RWPE1 (cell line): ENCODE measurements at places on chromosomes 12 and 14.

DNA sequence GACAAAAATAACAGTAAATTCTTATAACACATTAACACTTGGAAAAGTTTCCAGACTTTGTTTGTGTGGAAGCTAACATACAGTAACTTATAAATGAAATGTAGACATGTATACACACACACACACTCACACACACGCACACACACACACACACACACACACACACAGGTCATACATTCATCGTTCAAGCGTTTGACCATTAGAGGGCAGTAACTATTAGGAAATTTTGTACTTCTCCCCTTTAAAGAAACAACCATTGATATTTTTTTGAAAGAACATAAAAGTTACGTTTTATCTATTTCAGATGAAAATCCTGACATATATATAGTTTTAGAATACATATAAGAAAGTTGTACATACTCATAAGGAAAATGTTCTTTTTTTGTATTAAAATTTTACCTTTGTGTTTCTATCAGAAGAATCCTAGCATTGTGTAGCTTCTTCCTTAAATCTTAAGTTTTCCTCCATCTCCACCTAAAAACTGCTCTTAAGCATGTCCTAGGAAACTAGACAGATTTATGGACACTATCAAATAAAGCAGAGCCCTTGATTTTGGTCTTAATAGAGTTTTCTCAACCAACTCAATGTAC is 29.0 kb downstream of the PTPRQ start:
- DNase-seq: peak; percentile 24

DNA sequence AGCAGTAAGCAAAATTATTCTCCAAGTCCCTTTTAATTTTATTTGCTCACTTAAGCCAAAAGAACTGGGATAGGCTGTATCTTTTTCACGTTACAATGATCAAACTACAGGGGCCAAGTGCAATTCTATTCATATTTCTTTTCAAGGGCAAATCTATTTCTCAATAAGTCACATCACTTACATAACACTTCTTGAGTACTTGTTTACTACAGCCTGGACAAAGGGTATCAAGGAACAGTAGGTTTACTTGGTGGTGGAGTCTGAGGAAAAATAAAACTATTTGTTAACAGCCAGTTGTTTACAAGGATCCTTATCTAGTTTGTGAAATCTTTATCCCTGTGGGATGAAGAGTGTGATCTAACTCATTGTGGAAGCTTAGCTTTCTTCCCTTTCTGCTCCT is 72.1 kb downstream of the PDE3A start:
- no peak for DNase-seq

DNA sequence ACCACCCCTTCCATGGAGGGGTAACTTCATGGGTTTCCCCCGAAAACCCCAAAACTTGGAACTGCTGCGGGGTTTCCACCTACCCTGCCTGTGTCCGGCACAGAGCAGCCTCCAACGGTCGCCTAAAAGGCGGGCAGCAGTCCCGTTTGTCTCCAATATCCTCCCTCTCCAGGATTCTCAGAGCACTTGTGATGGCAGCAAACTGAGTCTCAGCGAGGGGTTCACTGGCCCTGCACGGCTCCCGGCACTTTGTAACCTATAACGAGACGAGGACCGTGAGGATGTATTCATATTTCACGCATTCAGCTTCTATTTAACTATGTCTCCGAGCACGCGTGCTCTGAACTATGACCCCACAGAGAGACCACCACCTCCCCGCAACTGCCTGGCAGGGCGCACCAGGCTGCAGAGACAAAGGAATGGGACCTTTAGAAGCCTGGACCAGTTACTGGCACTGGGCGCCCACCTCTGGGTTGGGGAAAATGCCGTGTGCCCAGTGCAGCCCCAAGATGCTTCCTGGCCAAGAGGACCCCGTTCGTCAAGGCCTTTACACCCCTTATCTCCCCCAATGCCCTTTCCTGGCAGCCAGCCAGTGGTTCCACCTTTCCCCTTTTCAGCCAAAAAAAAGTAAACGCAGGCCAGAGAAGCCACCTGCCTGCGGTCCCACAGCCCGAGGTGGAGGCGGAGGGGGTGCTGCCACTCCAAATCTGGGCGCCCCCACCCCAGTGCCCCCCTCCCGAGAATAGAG is 173.1 kb upstream of the RTL1 start:
- DNase-seq: no peak

GRCh38 chr12:66352197-66352596 is 49.9 kb downstream of the HELB start:
- no peak for DNase-seq

DNA sequence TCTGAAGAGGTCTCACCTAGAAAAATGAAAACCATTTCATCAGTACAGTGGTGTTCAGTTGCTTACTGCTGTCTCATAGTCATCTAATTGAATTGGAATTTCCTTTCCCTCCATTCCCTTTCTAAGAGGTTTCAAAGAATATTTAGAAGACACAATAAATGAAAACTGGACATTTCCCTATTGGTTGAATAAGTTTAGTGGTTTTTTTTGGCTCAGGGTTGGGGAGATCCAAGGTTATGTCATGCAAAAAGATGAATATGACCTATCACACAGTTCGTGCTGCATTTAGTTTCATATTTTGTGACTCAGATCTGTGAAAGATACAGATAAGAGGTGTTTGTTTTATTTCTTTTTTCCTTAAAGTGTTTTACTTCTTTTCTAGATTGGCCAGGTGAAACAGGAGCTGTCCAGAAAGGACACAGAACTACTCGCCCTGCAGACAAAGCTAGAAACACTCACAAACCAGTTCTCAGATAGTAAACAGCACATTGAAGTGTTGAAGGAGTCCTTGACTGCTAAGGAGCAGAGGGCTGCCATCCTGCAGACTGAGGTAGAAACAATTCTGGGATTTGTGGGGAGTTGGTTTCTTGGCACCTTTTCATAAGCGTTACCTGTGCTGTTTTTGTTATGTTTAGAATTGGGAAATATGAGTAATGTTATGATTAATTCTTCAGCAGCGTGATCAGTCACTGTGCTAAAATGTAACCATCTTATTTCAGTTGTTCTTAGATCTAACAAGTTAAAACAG is 124.6 kb downstream of the ERC1 start:
- DNase-seq: peak; percentile 67

DNA sequence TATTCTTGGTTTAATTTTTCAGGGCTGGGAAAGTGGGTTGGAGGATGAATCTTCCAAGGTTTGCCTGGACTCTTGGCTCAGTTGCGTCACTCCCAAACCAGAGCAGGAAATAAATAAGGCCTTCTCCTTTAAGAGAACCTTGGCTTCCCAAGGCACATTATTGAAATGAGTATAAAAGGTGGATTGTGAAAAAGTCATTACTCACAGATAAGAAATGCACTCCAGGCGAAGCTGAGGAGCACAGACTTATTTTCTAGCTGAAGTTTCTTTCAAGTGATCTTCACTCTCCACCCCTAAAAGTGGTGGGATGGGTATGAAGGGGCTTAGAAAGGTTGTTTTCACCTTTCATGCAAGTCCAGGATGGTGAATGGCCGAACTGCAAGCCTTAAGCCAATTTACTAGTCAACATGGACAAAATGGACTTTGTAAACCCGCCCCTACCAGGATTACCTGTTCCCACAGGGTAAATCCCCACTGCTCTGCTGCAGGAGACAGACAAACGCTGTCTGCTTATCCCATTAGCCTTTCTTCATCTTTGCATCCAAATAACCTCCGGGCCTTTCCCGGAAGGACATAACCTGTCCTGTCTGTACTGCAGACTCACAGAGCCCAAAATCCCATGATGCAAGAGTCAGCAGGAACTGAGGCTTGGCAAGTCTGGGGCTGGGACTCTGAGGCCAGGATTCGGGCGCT is 207.6 kb downstream of the BCL11B start:
- DNase-seq: peak; percentile 80

- no peak for DNase-seq
These were observed 66.5 kb downstream of the DAD1 start for GRCh38 chr14:22522466-22522957.

- no peak for DNase-seq
These were observed 9.3 kb upstream of the DLK1 start for GRCh38 chr14:100717386-100717785.

- DNase-seq: no peak
These were observed 308.1 kb upstream of the FLRT2 start for GRCh38 chr14:85221832-85222231.

GRCh38 chr14:33837943-33838683 is 112.8 kb downstream of the EGLN3 start:
- DNase-seq: no peak

GRCh38 chr14:84493779-84494178 is 1036.2 kb upstream of the FLRT2 start:
- DNase-seq: no peak

GRCh38 chr14:56172571-56172971 is 54.4 kb downstream of the PELI2 start:
- peak; percentile 30 for DNase-seq

DNA sequence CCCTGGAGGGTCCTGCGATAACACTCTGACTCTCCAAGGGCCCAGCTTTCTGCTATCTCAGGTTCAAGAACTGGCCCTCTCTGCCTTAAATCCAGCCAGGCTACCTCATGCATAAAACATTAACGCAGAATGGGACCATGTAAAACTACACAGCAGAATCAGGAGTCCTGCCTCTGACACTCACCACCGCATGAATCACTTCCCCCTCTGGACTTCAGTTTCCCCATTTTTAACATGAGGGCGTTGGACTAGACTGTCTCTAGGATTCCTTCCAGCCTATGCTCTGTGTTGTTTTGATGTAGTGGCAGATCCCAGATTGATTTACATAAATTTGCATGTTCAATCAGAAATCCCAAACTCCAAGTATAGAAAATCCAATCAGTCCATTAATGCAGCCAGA is 3.3 kb downstream of the NCKAP5L start:
- no peak for DNase-seq

DNA sequence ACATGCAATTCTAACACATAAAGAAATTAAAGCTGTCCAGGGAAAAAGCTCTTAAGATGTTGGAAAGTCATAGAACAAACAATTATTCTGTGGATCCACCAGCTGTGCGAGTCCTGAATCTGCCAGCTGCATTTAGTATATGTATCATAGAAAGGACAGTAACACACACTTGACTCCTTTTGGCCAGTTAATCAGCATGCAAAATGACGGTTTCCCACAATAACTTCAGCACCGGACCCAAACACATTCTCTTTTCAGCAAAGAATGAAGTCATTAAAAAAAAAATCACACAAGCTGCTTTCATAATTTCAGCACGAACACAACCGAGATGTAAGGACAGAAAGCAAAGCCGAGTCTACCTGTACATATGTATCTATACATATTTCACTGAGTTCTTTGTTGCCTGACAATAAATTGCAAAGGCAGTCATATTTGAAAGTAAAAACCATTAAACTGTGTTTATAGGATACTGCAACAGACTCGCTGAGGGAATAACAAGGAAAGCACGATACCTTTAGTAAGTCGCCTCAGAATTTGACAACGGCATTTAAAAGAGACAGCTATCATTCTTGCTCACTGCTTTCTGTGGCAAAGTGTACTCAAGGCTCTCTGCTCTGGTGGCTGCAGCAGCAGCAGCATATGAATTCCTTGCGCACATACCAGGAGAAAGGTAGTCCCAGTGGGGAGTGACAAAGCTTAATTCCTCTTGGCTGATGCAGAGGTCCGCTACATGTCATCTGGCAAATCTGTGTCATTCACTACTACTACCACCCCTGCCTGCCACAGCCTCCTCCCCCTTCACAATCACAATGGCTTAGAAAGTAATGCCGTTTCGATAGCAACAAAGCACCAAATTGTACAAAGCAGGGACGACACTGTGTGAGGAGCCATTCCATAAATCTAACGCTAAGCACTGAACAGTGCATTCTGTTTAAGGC is at the start of gene GRIP1:
Gene GRIP1 (minus strand): TSS at position 739 of the 938 bp plus-strand sequence. CDS start 172 bp downstream, at position 567.
- DNase-seq: no peak

- peak; percentile 20 for DNase-seq
These were observed 12.0 kb downstream of the DEPDC4 start for GRCh38 chr12:100254876-100255275.
